ENCODE measurements at places on chromosomes 4 and X.

DNA sequence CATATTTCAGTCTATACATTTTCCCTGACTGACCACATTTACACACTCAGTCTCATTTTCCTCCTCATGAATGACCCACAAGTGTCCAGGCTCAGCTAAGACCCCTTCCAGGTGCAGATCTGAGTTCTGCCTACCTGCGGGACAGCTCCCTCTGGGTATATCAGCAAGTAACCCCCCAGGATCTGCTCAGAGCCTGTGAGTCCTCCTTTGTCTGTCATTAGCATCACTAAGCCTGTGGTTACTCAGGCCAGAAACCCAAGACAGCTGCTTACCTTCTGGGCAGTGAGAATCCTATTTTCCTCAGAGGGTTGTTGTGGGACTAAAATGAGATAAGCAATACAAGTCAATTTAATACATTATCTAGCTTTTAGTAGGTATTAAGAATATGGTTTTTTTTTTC lies 487.6 kb upstream of the BOD1L1 start:
- DNase-seq, result no peak

DNA sequence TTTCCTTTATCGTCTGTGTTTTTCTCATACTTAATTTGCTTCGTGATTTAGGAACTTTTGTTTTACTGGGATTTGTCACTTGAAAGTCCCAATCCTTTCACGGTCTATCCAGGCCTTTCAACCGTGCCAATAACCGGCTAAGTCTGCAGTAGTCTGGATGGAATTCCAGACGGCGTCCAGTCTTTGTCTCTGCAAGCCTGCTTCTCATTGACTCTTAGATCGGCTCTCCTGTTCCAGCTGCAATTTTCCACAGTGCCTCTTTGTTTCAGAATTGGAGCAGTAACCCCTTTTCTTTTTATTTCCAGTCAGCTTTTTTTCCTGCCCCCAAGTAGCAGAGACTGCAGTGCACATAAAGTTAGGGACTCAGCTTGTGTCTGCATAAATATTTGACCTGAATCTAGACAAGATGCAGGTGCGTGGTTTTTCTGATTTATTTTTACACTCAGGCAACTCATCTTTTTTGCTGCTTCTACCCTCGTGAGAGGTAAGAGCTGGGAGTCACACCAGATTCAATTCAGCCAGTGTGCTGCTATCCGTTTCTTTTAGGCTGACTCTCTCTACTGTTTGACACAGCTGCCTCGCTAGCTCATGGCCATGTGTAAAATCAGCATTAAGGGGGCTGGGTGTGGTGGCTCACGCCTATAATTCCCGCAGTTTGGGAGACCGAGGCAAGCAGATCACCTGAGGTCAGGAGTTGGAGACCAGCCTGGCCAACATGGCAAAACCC lies 37.4 kb upstream of the DHRSX start:
- DNase-seq, result no peak

GRCh38 chr4:124641715-124642381 lies 70.7 kb downstream of the ANKRD50 start:
- DNase-seq, result no peak

DNA sequence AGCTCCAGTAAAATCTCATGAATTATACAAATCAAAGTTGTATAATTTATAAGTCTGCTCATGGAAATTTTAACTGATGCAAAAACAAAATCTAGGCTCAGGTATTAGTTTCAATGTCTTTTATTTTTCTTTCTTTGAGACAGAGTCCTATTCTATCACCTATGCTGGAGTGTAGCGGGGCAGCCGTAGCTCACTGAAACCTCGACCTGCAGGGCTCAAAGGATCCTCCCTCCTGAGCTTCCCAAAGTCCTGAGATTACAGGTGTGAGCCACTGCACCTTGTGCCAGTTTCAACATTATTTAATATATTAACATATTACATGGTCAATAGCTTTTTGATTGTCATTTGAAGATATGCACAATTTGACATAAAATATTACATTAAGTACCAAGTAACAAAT lies 678.7 kb downstream of the ARAP2 start:
- DNase-seq, result no peak

DNA sequence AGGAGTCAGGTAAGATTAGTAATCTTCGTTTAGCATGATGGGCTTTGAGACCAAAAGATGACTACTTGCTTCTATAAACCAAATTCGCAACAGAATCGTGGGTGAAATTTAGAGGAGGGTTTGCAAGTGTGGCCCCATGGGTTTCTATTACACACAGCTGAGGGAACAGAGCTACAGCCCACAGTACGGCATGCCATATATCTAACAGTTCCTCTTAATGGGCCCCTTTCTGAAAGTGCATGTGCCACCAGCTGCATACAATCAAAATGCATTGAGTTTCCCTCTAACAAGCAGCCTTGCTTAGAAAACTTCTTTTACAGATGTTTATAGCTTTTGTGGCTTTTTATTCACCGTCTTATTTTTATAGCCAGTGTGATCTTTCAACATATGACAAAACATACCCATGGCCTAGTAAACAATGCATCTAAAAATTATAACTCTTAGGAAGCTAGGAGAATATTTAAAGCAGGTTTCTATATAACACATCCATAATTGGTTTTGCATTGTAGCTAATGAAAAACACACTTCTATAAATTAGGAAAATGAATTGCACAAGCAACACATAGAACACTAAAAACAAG lies 202.1 kb downstream of the PRDM5 start:
- no peak for DNase-seq

DNA sequence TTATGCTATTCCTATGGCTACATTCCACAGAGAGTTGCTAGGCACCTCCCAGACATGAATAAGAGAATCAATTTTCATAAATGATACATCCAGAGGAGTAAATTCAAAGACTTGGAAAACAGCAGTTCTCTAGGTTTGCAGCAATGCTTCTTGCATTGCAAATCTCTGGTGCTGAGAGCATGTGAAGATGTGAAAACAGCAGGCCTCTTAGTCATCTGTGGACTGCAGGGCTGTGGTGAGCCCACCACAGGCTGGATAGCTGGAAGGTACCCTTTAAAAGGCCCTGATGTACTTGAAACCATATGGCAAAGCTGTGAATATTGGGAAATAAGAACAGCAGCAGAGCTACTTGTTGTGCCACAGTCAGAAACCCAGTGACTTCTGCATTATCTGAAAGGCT lies 2135.9 kb downstream of the ARAP2 start:
- DNase-seq, result no peak

- DNase-seq, result no peak
Observed at GRCh38 chr4:147096667-147097604, 151.3 kb upstream of the TTC29 start.

GRCh38 chr4:106364282-106364681 lies 4.3 kb downstream of the GIMD1 start:
- no peak for DNase-seq

- DNase-seq, result no peak
Observed at GRCh38 chr4:173039617-173040577, 128.7 kb upstream of the GALNT7 start.

- no peak for DNase-seq
Observed at GRCh38 chr4:184318852-184319251, 101.2 kb upstream of the ENPP6 start.
